Stromal cell of bone marrow (primary cell): ENCODE measurements at places on chromosomes 3 and 15.

- DNase-seq = no peak
These were observed 58.3 kb upstream of the ARL6 start for GRCh38 chr3:97706226-97706625.

DNA sequence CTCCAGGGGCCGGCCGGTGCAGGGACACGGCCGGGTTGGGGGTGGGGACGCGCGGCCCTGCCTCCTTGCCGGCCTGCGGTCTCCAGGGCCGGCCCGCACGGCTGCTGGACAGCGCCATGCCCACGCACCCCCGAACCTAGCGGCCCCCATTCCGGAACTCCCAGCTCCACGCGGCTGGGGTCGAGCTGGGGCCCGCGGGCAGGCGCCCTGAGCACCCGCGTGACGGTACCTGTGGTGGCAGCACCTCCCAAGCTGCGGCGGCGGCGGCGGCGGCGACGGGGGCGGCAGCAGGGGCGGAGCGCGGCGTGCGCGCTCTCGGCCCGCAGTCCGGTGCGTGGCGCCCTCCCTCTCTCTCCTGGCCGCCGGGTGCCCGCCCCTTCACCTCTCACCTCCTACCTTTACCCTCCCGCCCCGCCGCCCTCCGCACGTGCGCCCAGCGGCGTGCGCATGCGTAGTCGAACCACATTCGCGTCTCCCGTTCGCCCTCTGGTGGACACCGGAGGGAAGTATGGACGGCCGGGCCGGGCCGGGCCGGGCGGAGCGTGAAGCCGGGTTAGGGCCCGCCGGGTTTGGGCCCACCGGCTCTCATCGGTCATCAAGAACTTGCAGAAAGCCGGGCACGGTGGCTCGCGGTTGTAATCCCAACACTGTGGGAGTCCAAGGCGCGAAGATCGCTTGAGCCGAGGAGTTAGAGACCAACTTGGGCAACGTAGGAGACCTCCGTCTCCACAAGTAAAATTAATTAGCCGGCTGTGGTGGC is at the start of gene SCAP:
TSS of gene SCAP (minus strand) at position 372 of the 760 bp plus-strand sequence. CDS start 32,948 bp downstream, outside the sequence.
- peak; percentile 68 for DNase-seq

DNA sequence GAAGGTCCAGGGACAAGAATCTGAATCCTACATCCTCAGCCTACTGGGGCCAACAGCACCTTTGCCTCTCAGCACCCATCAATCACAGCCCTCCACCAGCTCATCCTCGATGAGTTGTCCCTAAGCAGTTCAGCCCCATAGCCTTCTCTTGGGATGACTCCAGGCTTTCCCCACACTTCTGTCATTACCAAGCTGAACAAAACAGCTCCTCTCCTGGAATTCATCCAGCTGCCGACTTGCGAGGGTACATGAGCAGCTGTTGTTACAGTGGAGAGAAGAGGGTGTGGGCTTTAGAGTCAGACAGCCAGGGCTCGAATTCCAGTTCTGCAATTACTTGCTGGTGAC is 69.0 kb upstream of the THBS1 start:
- no peak for DNase-seq

- DNase-seq = no peak
These were observed 7.4 kb downstream of the PLXND1 start for GRCh38 chr3:129599073-129599472.

DNA sequence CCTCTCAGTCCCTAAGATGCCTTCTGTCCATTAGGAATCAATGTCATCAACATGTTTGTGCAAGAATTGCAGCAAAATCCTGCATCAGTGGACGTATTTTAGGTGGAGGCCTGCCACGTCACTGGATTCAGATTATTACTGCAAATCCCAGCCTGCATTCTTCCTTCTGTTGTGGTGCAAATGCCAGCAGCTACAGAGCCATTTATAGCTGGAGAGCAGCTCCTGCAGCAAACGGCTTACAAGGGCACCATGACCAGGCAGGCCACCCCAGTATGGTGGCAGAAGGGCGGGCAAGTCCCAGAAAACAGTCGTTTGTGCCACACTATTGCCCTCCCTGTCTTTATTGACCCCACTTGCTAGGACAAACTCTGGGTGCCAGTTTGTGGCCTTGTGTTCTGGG is 74.7 kb downstream of the SNRK start:
- DNase-seq = no peak

DNA sequence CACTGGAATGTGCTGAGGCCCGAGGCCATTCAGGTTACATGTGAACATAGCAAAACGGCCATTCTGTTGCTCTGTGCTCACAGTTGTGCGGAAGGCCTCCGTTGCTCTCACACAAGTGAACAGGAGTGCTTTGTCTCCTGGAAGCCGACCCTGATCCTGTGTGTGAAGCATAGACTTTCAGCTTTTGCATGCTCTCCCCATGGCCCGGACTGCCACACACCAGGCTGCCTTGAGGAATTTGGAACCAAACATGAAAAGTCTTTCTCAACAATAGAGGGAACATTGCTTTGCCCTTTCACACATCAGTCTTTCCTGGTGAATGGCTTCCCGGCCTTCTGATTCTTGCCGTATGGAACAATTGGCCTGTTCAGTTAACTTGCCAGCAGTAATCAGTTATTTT is 154.8 kb upstream of the LRIG1 start:
- DNase-seq = no peak

DNA sequence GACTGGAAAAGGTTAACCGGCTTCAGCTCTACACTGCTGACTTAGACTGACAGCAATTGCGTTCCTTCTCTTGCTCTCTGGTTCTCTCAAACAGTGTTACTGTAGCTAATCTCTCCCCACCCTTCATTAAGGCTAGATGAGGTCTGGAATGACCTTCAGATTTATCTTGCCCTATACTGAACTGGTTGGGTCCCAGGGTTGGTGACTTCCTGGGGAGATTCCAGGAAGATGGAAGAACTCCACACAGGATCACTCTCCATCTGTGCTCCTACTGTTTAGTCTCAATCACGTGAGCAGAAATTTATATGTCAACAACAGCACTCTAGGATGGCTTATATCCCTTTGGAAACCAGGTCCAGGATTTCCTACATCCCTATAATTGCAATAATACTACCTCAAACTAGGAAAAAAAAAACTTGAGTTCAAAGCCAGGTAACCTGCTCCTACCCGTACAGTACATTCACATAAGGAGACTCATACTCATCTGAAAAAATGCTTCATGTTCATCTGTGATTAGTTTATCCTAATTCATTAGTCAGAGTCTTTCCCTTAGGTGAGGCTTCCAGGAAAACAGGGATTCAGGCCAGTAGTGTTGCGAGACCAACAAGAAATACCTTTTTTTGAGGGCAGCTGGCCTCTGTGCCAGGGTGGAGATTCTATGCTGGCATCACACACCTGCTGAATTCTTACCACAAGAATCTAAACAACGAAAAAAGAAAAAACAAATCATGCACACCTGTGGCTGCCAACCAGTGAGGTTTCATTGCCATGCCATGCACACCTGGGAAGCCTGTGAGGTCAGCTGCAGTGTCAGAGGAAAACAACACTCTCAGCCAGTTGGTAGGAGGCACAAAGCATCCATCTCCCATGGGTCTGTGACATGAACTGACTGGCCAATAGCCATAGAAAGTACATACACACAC is 297.3 kb downstream of the MECOM start:
- no peak for DNase-seq

DNA sequence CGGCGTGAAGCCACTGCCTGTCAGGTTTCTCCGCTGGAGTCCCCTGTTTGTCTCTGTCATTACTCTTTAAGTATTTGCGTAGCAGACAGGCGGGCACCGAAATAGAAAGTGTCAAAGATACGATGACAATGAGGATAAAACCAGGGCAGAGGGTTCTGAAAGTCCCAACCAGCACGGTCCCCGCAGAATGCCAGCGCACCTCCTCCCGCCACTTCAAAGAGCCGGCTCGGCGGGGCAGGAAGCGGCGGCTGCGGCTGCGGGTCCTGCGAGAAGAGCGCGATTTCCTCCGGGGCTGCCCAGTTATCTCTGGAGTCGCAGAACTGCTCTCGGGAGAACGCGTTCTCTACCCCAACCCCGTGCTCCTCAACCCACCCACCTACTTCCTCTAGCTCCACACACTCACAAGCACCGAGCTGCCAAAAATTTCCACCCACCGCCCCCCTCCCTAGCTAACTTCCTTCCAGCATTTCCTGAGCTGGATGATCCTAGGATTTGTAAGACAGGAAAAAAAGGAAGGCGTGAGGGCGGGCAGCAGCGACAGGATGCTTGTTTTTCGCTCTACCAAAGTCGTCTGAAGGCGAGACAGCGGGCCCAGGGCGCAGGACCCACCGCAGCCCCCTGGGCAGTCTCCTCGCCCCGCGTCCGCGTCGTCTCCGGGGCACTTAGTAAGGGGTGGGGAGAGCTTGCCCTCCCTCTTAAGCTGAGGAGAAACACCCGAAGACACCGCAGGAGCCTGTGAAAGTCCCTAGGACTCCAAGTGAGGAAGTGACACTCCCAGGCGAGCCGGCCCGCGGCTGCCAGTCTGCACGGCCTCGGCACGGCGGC is at the start of gene ARHGAP31:
TSS of gene ARHGAP31 (plus strand) at position 513 of the 825 bp plus-strand sequence. CDS start 522 bp downstream, outside the sequence.
- DNase-seq = no peak

- peak; percentile 13 for DNase-seq
These were observed 27.7 kb downstream of the C15orf39 start for GRCh38 chr15:75229191-75230015.

GRCh38 chr3:36730966-36731365 is 33.4 kb downstream of the DCLK3 start:
- DNase-seq = no peak

DNA sequence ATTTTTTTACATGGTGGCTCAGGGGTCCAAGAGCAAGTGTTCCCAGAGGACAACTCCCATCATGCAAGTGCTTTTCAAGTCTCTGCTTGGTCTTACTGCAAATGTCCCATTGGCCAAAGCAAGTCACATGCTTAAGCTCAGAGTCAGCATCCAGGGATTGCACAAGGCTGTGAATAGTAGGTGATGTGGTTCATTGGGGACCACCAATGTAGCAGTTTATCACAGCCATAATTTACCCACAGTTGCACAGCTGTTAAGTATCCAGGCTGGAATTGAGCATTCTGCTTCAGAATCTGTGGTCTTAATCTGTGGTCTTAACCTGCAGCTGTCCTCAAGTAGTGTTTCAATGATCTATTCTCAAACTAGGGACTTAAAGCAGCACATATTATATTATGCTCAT is 71.4 kb upstream of the PLCL2 start:
- no peak for DNase-seq

- DNase-seq = no peak
These were observed 44.4 kb upstream of the SSR3 start for GRCh38 chr3:156599089-156599874.

DNA sequence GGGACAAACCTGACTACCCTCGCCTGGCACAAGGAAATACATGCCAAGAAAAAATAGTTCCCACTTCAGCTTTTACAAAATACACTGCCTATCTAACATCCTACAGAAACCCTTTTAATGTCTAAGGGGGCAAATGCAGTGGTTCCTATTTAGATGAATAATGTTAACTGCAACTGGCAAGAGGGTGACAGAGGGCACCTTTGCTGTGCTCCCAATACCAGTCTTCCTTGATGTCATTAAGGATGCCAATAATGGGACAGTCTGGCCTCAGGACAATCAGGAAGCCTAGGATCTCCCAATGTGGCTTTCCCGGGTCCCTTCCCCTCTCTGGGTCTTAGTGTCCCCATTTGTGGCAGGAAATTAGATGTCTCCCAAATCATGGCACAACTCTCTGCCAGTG is 13.9 kb downstream of the CSRNP1 start:
- DNase-seq = no peak
